ENCODE measurements at places on chromosomes 12 and 14. TPM values are rescaled to one million over a fixed set of nuclear protein-coding genes. Genes with fewer than 3 reads are reported as not detected.

Gene AVPR1A
- polyA plus RNA-seq, result 6.6 TPM

Gene SLC8A3
- polyA plus RNA-seq, result 0.53 TPM

Gene RAB15
- polyA plus RNA-seq, result 23.9 TPM

Gene PLEKHD1
- 5.0 TPM for polyA plus RNA-seq
